ENCODE measurements at places on chromosomes 16 and 17.

- DNase-seq: no peak
Observed at GRCh38 chr16:4954714-4955113, 3.4 kb upstream of the SEC14L5 start.

GRCh38 chr16:75476817-75477216, 12.3 kb upstream of the TMEM170A start:
- no peak for DNase-seq

GRCh38 chr17:56933868-56934267, 20.0 kb upstream of the TRIM25 start:
- DNase-seq: no peak

DNA sequence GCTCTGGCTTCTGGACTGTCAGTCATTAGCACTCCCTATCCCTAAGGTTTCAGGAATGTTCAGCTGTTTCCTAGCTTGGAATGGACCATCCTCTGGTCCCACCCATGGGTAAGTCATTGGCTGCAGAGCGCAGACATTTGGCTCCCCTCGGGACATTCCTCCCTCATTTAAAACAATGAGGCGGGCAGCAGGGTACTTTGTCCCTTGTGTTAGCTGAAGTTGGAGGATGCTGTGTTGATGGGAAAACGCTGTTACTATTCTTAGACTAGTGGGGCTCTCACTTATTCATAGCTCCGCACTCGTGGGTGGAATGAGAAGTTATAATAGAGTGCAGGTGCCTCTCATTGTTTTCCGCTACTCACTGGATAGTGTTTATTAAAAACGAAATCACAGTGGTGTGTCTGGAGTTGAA, 673.8 kb downstream of the WWOX start:
- no peak for DNase-seq

DNA sequence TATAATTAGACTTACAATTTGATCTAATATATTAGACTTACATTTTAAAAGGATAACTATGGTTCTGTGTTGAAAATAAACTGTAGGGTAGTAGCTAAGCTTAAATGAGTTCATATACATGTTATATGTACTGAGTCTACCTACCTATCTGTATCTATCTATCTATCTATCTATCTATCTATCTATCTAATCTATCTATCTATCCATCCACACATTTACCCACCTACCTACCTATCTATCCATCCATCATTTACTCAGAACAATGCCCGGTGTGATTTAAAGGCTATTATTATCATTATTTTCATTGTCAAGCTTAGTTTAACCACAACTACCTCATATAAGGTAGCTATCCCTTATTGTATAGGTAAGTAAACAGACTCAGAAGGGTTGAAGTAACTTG, 7.0 kb downstream of the KRT10 start:
- DNase-seq: no peak

DNA sequence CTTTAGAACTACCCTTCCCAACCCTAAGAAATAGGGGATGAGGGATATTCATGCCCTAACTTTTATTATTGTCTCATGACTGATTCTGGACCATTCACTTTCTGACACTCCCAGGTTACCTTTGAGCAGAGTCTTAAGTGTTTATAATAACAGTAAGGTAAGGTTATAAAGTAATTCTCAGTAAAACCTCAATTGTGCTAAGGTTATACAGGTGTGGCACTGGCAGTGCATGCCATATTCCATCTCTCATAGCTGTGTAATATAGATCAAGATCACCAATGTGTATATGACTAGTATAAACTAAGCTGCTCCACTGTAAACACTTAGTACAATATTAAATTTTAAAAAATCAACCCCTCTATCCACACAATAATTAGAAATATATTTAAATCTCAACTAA, 89.1 kb downstream of the KCNJ2 start:
- no peak for DNase-seq

DNA sequence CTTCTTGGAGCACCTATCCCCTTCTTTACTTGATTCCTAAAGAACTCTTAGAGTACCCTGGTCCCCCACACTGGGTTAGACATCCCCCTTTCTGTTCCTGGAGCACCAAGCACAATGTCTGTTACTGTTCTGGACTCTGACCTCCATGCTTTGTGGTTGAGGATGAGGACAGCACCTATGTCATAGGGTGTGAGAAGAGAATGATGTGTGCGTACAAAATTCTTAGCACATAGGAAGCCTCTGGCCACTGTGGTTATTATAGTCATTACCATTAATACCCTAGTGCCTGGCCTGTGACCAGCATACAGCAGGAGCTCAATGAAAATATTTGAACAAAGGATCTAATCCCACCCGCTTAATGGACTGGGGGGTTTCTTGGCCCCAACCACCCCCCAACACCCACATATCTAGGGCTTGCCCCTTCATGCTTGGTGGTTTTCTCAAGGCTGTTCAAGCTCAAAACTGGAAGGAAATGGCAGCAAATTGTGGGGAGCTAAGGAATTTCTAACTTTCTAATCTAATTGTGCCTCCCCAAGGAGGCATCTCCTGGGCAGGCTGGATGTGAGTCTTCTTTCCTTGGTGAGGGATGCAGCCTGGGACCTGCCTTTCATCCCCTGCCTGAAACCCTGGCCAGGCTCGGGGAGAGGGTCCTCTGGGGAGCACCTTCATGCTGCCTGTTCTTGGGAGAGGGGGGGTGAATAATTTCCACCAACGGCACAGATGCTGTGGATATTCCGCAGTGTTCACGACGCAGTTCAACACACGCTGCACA, 1.5 kb upstream of the CMIP start:
- DNase-seq: no peak

- no peak for DNase-seq
Observed at GRCh38 chr16:57663917-57664661, 4.0 kb upstream of the ADGRG3 start.

DNA sequence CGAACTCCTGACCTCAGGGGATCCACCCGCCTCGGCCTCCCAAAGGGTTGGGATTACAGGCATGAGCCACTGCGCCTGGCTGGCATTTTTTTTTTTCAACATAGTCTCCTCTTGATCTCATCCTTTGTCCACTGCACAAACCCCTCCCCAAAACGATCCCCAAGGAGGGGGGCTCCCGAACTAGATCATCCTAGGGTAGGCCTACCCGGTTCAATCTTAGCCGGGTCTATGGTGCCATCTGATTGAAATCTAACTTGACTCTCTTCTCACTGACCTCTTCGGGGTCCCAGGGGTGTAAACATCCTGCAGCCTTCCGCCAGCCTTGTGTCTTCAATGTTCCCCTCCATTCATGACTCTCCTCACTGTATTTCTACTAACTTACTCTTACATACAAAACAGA, 140.5 kb upstream of the CRHR1 start:
- no peak for DNase-seq

DNA sequence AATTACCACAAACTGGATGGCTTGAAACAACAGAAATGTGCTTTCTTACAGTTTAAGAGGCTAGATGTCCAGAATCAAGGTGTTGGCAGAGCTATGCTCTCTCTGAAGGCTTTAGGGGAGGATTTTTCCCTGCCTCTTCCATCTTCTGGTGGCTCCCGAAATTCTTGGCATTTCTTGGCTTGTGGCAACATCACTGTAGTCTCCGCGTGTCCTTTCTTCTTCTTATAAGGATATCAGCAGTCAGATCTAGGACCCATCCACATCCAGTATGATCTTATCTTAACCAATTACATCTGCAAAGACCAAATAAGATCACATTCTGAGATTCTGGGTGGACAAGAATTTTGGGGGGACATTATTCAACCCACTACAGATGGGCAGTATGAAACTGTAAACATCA, 119.2 kb upstream of the PMFBP1 start:
- DNase-seq: peak; percentile 85

GRCh38 chr17:76213491-76213890, 26.8 kb downstream of the RNF157 start:
- DNase-seq: no peak

- no peak for DNase-seq
Observed at GRCh38 chr16:84423416-84423837, 55.1 kb downstream of the ATP2C2 start.
